ENCODE measurements at places on chromosomes 6 and 20.

GRCh38 chr20:58352468-58352867, 36.6 kb upstream of the VAPB start:
- no peak for DNase-seq

DNA sequence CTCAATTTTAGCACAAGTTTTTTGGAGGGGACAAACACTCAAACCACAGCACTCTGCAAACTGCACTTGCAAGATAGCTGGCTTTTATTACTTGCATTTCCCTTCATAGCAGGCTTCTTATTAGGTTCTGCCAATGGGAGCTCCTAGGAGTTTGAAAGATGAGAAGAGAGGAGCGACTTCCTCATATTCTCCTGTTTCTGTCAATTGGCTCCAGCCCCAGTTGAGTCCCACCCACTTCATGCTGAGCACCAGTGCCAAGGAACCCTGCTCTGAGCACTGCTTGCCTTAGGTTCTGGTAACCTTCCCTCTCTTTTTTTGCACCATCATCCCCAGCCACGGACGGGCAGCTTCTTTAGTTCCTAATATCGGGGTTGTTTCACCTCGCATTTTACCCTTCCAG, 67.9 kb downstream of the PSMB1 start:
- DNase-seq, result no peak

DNA sequence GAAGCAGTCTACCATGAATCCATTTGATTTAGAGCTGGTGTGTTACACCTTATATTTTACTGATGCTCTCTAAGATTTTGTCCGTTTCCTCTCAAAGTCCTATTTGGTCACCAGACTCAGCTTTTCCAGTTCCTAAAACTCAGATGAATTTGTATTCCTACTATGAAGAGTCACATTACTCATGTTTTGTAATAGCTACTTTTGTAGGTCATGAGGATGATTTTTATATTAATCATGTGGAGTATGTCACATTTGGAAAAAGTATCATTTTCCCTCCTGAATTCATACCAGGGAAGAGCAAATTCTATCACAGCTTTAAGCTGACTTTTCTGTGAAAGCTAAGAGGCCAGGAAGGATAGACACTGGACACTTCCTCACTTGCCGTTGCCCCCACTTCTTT, 140.6 kb upstream of the SCGN start:
- no peak for DNase-seq

DNA sequence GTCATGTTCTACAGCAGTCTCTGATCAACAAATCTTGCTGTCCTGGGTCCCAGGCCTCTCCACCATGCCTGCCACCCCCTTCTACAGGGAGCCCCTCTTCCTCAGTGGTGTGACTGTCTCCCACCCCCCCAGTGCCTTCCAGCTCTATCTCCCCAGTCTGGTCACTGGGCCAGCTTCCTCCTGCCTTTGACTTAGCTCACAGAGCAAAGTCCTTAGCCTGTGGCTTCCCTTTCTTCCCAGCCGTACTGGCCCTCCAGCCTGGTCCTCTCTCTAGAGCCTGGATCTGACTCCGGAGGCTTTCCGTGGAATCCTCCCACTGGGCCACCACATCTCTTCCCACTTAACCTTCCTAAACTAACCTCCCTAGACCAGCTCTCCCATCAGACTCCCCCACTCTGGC, 17.0 kb downstream of the MAPK13 start:
- DNase-seq, result no peak

- no peak for DNase-seq
These were observed 58.2 kb downstream of the SPACA1 start for GRCh38 chr6:88105741-88106340.

GRCh38 chr6:54059683-54060082, 51.6 kb upstream of the MLIP start:
- no peak for DNase-seq

DNA sequence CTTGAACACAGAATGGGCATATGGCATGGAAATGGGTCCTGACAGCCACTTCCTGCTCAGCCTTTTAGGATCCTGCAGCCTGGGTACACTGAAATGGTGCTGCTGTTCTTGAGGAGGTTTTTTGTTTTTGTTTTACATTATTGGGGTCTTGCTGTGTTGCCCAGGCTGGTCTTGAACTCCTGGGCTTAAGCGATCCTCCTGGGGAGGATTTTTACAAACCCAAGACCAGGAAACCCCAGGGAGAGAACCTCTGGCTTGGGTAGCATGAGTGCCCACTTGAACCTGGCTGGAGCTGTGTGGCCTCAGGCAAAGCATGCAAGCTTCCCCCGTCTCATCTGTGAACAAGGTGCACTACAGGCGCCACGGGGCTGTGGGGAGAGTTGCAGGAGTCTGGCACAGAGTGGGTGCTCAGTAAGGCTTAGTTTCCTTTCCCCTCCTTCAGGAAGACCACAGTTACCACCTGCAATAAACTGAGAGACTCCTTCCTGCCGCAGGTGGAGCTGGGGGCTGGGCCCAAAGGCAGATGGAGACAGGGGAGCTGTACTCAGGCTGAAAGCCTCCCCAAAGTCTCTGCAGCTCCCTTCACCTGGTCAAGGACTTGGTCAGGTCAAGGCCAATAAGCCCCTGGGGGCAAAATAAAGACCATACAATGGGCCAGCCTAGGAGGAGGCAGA, 1.8 kb downstream of the SLA2 start:
- no peak for DNase-seq

GRCh38 chr6:117607511-117607910, 5.2 kb upstream of the GOPC start:
- no peak for DNase-seq

DNA sequence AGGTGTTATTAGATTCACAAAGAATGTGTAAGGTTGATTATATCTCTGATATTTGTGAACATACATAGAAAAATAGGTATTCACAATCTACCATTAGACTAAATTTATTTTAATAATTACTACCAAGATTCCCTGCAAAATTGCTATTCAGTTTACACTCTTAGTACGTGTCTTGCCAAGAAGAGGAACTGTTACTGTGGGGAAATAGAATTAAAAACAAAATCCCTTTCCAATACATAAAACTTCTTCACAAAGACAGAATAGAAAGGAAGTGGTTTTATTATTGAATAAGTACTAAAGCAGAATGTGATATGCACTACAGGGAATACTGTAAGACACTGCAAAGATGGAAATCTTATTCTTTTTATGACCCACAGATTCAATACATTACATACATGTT, 17.0 kb downstream of the RAB32 start:
- DNase-seq, result no peak

GRCh38 chr6:129634411-129635230, 75.4 kb downstream of the ARHGAP18 start:
- no peak for DNase-seq

DNA sequence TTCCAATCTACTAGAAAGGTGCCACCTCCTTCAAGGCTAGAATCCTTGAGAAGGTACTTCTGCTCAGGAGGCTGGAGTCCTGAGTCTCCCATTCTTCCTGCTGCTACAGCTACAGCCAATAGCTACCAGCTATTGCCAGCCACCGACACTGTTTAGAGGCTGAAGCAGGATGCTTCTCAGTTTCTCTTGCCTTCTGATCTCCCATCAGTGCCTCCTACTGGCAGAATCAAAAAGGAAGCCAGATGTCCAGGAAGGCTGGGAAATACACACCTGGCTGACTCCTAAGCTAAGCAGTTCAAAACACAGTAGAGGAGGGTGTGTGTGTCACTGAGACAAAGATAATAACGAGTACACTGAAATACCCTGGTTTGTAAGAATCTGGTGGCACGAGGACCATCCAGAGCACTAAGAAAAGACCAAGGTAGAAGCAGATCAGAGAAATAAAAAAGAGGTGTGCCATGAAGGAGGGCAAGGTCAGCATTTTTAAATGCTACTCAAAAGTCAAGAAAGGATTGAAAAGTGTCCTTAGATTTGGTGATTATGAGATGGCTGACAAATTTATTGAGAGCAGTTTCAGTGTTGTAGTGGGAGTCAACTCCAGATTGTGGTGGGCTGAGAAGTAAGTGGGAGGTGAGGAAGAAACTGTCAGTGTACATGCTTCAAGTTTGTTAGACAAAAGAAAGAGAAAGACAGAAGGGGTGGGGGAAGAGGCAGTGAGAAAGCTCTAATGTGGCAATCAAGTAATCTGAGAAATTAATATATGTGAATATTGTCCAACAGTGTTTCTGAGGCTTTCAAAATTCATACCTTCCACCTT, 2.3 kb upstream of the HLA-DMA start:
- no peak for DNase-seq

- DNase-seq, result no peak
These were observed 17.1 kb upstream of the SNTA1 start for GRCh38 chr20:33460711-33461110.

DNA sequence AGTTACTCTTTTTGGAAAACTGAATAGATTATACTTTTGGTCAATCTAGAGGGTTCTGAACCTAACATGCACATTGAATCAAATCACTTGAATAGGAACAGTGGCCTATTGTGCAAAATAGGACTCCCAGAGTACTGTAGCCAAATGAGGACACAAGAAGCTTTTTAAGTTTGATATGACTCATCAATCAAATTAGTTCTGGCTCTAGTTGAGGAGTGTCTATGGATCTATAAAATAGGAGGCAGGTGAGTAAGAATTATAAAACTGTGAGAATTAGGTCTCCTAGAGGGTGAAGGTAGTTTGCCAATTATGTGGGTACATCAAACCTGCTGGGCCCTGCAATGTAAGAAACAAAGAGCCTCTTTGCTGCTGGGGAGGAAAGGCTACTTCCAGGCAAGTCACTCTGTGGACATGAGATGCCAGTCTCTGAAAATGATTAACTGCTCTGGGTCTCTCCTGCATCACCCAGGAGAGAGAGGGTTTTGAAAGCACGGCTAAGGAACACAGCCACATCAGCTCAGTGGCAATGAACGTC, 112.3 kb downstream of the RCAN2 start:
- no peak for DNase-seq

GRCh38 chr6:7907159-7907558, 3.4 kb downstream of the TXNDC5 start:
- DNase-seq, result no peak

DNA sequence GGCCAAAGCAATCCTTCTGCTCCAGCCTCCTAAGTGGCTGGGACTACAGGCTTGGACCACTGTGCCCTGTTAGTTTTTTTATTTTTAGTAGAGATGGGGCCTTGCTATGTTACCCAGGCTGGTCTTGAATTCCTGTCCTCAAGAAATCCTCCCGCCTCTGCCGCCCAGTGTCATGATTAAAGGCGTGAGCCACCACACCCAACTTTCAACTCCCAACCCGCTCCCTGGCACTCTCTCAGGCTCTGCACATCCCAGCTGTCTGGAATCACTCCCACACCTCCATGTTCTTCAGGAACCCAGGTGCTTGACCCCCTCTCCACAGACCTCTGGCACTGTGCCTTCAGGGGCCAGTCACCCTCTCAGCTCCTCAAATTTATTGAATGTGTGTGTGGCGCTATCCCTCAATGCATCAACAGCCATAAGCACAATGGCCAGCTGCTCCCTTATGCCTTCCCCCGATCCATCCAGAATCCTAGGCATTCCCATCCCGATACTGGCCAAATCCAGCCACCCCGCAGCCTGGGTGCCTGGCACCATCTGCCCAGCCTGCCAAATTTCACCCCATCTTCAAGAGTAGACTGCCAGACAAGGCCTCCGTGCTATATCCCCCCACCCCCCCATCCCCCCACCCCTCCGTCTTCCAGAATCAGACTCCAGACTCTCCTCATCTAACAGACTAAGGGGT, 647 bp upstream of the POU5F1 start:
- no peak for DNase-seq

GRCh38 chr20:49558826-49559225, 9.1 kb downstream of the PTGIS start:
- no peak for DNase-seq

DNA sequence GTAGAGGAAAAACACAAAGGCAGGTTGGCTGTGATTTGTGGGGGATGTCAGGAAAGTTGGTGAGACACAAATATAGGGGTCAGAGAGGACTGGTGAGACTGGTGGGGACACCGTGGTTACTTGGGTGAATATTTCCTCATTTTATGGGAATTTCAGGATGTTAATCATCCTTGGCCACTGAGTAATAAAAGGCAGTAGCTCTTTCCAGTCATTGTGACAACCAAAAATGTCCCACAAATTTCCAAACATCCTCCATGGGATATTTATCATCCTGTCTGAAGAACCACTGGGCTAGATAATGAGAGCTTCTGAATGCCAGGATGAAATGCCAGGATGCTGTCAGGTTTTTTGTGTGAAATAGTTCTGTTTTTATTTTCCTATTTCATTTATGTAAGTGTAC, 374.1 kb downstream of the CD109 start:
- no peak for DNase-seq

DNA sequence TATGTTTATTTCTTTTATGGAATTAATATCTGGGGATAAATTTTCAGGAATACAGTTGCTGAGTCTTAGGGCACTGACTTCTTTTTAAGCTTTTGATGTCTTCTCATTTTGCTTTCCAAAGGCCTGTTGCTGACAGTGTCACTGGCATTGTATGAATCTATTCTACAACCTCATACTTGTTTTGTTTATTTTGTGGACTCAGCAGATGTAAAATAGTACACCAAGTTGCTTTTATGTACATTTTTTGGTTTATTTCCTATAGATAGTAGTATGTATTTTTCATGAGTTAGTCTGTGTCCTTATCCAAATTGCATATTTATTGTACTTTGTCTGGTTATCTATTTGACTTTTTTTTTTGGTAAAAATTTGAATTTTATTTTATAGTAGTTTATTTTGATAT, 35.0 kb downstream of the FAM162B start:
- no peak for DNase-seq

GRCh38 chr6:722608-723007, 29.7 kb upstream of the EXOC2 start:
- no peak for DNase-seq

DNA sequence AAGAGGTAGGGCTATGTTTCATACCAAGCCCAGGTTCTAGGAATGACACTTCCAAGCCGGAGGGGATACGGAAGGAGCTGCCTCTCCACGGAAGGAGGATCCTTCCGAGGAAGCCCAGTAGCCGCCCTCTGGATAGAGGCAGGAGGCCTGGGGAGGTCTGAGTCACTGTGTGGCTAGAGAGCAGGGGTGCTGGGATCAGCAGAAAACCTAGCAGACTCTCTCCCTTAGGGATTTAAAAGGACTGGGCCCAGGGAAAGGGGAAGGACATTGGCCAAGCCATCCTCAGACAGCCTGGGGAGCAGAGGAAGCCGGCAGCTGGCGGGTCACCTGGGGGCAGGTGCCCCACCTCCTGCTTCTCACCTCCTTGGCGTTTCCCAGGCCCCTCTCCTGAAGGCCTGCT, 36.6 kb upstream of the NFATC2 start:
- no peak for DNase-seq

DNA sequence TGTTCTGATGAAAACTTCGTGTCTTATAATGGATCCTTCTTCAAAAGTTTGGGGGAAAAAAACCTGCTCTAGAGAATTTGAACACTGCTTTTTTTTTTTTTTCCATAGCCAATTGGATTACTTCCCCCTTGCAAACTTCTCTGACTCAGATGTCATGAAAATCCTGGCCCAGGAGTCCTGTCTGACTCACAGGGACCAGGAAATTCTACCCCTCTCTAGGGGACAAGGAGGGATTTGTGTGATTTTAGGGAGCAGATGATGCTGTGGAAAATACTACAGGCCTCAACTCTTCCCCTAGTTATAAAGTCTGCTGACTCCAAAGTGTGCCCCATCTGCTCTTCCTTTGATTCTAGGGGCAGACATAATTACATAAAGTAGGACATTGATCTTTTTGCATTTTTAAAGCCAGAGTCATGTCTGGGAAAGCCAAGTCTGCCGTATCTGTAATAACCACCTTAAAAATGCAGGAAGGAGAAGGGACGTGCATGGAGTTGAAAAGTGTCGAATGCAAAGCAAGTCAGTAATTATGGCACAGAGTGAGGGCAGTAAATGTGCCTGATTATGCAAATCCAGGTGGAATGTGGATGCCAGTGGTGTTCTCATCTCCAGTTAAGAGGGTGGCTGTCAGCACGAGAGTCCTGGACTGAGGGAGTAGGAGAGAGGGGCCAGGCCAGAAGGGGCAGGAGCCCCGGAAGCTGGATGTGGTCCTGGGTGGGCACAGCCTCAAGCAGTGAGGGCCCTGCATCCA, 144.3 kb upstream of the SULF2 start:
- no peak for DNase-seq

All from GM18507 (cell line).